Upper lobe of right lung (tissue), 1 donor: ENCODE measurements at places on chromosomes 12 and 14. TPM values are rescaled to one million over a fixed set of nuclear protein-coding genes. Genes with fewer than 3 reads are reported as not detected.

The HOXC12 gene
- total RNA-seq: not detected

The EIF5 gene
- total RNA-seq: 245 TPM

The FBXO21 gene
- total RNA-seq: 41.4 TPM

The TAS2R13 gene
- total RNA-seq: 1.3 TPM
